ENCODE measurements at places on chromosomes 11 and 22.

DNA sequence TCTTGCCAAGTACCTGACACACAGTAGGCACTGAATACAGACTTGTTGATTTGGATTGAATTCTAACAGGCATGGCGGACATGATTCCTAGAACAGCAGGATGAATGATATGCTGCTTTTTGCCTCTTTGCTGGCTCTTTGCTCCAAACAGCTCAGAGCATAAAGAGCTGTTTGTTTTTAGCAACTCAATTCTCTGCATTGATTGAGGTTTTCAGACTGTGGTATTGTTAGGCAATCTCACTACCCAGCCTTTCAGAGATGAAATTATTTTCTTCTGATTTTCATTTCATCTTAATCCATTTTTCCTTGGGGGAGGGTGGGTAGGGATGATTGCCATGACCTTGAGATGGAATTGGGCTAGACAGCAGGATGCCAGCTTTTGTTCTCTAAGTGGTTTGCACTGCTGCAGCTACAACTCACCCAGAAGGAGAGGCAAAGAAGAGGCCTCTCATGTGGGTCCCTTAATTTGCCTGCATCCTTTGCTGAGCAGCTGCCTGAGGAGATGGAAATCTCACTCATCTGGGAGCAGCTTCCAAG lies 20.5 kb downstream of the COA4 start:
- H3K4me3 ChIP-seq, result no peak overlapping the region
- H3K27me3 ChIP-seq, result no peaks in the 10 kb centered on the region
- H3K27ac ChIP-seq, result no peak overlapping the region
- DNase-seq, result no peak
- H3K36me3 ChIP-seq, result peaks cover 9% of the 10 kb centered on the region
- H3K4me1 ChIP-seq, result no peaks in the 10 kb centered on the region

DNA sequence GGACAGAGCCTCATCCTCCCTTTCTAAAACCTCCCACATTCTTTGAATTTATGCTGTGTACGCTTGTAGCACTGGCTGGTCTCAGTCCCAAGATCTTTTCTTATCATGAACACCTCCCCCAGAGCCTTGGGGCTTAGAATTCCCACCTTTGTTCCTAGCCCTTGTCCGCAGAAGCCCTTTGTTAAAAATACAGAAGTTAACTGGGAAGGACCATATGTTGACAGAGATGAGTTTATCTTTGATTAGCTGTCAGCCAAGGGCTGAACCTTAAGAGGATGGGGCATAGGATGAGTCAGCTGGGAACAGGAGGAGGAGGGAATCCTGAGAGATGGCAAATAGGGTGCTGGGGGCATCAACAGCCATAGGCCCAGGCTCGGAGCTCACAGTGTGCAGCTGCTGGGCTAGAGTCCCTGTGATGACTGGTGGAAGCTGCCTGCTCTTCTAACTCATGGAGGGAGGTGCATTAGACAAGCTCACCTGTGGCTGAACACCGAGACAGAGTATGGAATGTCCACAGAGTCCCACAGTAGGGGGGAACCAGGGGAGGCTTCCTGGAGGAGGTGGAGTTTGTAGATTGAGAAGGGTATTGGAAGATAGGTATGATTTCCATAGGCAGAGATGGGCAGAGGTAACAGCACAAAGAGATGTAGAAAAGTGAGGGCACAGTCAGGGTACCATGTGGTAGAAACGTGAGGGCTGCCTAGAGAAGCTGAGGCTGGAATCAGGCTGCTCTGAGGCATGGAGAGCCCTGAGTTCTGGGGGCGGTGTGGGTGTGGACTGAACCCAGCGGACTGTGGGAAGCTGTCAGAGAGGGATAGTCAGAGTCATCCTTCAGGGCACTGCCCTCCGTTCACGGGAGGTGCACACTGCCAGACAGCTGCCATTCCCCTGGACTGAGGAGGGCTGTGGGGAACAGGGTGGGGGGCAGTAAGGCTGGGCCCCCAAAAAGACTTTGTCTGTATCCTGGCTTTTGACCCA lies 9.9 kb downstream of the MICAL2 start:
- DNase-seq, result no peak
- H3K27me3 ChIP-seq, result no peaks in the 10 kb centered on the region
- no peak overlapping the region for H3K4me3 ChIP-seq
- no peaks in the 10 kb centered on the region for H3K4me1 ChIP-seq
- no peaks in the 10 kb centered on the region for H3K36me3 ChIP-seq

- H3K27ac ChIP-seq, result no peak overlapping the region
- H3K4me3 ChIP-seq, result no peak overlapping the region
- DNase-seq, result no peak
- peaks cover 2% of the 10 kb centered on the region for H3K27me3 ChIP-seq
Measured at GRCh38 chr11:34254011-34254410, 103.8 kb downstream of the ABTB2 start.

DNA sequence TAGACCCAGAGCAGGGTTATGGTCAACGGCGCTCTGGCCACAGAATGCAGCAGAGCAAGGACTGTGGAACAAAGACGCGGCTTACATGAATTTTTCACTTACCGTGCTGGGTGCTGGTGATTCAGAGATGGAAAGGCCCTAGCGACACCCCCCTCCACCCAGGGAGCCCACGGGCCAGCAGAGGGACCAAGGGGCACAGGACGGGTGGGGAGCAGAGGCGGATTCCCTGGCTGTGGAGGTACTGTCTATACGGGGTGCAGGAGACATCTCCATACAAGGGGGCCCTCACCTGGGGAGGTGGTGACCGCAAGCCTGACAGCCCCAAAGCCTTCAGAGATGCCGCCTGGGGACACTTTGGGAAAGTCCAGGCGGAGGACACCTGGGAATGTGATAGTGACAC lies 1.1 kb upstream of the SEPTIN5 start:
- peaks cover 6% of the 10 kb centered on the region for H3K4me1 ChIP-seq
- no peak for DNase-seq
- no peak overlapping the region for H3K4me3 ChIP-seq
- H3K36me3 ChIP-seq, result no peaks in the 10 kb centered on the region
- H3K27me3 ChIP-seq, result peaks cover 6% of the 10 kb centered on the region

- no peaks in the 10 kb centered on the region for H3K27me3 ChIP-seq
- no peaks in the 10 kb centered on the region for H3K4me1 ChIP-seq
- no peak for DNase-seq
Measured at GRCh38 chr11:122214080-122214479, 98.1 kb upstream of the BLID start.

DNA sequence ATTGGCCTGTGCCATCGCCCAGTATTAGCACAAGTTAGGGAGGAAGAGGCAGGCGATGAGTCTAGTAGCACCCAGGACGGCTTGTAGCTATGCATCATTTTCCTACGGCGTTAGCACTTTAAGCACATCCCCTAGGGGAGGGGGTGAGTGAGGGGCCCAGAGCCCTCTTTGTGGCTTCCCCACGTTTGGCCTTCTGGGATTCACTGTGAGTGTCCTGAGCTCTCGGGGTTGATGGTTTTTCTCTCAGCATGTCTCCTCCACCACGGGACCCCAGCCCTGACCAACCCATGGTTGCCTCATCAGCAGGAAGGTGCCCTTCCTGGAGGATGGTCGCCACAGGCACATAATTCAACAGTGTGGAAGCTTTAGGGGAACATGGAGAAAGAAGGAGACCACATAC lies 4.3 kb downstream of the TMEM25 start:
- peaks cover 13% of the 10 kb centered on the region for H3K4me1 ChIP-seq
- no peaks in the 10 kb centered on the region for H3K36me3 ChIP-seq
- no peaks in the 10 kb centered on the region for H3K27me3 ChIP-seq
- H3K4me3 ChIP-seq, result no peak overlapping the region
- H3K27ac ChIP-seq, result no peak overlapping the region

DNA sequence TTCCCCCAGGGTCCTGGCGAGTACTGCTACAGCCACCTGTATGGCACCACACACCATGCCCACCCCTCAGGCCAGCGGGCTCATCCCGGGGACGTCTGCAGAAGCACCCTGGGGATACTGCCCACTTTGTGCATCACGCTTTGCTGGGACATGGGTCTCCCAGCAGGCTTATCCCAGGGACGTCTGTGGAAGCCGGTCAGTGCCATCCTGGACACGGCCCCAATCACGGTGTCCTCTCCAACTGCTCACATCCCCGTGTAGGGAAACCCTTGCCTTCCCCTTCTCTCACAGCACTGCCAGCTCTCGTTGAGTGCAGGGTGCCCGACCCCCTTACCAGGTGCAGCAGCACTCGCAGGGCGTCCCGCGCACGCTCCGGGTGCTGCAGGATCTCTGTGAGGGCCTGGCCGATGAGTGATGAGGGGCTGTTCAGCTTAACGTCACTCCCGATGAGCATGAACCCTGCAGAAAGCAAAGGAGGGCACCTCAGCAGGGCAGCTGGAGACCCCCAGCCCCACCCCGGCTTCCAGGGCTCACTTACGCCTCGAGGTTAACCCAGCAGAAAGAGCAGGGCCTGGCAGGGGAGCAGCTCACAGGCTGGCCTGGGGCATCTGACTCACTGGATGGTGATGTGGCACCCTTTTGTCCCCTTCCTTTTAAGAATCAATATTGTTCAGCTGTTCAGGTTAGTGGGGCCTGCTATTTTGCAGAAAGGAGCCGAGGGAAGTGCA lies 76.9 kb upstream of the PITPNB start:
- no peaks in the 10 kb centered on the region for H3K4me1 ChIP-seq
- H3K27me3 ChIP-seq, result no peaks in the 10 kb centered on the region
- no peak overlapping the region for H3K4me3 ChIP-seq
- no peaks in the 10 kb centered on the region for H3K36me3 ChIP-seq
- H3K27ac ChIP-seq, result no peak overlapping the region

DNA sequence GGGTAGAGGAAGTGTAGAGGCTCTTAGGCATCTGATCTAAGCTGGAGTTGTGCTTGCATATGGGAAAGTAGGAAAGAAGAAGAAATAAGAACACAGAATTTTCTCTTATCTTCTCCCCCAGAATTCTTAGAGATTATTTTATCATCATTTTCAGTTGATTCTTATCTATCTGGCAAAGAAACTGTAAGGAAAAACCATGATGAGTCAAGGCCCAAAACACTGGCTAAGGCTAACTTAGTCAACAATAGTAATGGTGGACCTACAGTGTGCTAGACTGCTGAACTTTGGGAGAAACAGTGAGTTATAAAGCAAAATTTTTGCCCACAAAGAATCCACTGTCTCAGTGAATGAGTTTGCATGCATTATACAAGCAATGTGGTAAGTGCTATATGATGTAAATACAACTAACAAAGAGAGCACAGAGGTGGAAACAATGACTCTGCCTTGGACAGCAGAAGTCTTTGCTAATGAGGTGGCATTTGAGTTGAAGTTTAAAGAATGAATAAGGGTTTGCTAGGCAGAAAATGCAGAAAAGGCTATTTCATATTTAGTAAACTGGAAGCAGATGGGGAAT lies 344.5 kb upstream of the PLET1 start:
- no peaks in the 10 kb centered on the region for H3K4me1 ChIP-seq
- no peak overlapping the region for H3K27ac ChIP-seq
- H3K36me3 ChIP-seq, result no peaks in the 10 kb centered on the region
- no peak for DNase-seq

DNA sequence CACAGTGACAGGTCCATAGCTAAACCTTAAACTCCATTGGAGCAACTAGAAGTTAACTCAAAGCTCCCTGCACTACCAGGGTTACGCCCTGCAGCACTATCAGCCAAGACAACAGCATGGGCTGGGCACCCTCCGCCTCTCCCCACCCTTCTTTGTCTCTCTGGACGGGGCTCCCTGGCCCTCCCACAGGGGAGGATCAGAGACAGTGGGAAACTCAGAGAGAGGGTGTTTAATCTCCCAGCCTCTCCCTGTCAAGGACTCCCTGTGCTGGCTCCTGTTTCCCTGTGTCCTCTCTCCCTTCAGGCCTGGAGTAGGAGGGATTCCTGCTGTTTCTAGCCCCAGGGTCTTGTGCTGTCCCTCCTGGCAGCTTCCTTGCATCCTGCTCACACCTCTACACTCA lies 56.9 kb upstream of the CSNK2A3 start:
- no peaks in the 10 kb centered on the region for H3K4me1 ChIP-seq
- no peak overlapping the region for H3K4me3 ChIP-seq
- peaks cover 2% of the 10 kb centered on the region for H3K27me3 ChIP-seq
- no peaks in the 10 kb centered on the region for H3K36me3 ChIP-seq
- DNase-seq, result no peak

GRCh38 chr11:44427432-44427831 lies 117.5 kb upstream of the ALX4 start:
- DNase-seq, result peak; percentile 2
- H3K4me3 ChIP-seq, result no peak overlapping the region
- peaks cover 4% of the 10 kb centered on the region for H3K27me3 ChIP-seq
- H3K27ac ChIP-seq, result no peak overlapping the region
- no peaks in the 10 kb centered on the region for H3K4me1 ChIP-seq
- H3K36me3 ChIP-seq, result no peaks in the 10 kb centered on the region

DNA sequence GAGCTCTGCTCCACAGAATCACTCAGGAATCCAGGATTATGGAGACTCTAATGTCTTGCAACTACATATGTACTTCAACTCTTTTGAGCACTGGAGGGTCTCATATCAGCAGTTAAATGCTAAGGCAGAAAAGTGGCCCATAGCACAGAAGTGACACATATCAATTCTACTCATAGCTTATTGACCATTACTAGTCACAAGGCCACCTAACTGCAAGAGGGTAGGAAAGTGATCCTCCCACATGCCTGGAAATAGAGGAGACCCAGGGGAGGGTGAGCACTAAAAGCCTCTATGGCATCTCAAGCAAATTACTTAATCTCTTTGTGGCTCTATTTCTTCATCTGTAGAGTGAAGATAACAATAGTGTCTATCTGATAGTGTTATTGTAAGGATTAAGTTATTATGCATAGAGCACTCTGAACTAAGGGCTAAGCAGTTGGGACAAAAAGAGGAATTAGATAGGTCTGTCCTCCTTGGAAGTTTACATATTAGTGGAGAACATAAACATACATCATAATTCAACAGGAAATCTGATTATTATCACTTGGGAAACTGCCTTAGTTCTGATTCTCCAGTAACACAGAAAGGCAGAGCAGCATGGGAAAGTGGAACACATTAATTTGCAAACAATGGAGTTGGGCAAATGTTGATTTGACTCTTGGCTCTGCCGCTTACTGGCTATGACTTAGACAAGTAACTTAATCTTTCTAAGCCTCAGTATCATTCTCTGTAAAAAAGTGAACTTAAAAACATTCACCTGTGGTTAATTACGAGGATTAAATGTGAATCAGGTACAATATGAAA lies 25.1 kb upstream of the USP47 start:
- no peak for DNase-seq
- H3K4me3 ChIP-seq, result no peak overlapping the region
- H3K4me1 ChIP-seq, result no peaks in the 10 kb centered on the region
- no peak overlapping the region for H3K27ac ChIP-seq
- H3K36me3 ChIP-seq, result no peaks in the 10 kb centered on the region

- H3K36me3 ChIP-seq, result no peaks in the 10 kb centered on the region
- DNase-seq, result no peak
- H3K4me1 ChIP-seq, result no peaks in the 10 kb centered on the region
- no peak overlapping the region for H3K27ac ChIP-seq
Measured at GRCh38 chr11:120399307-120399706, 63.1 kb downstream of the ARHGEF12 start.

DNA sequence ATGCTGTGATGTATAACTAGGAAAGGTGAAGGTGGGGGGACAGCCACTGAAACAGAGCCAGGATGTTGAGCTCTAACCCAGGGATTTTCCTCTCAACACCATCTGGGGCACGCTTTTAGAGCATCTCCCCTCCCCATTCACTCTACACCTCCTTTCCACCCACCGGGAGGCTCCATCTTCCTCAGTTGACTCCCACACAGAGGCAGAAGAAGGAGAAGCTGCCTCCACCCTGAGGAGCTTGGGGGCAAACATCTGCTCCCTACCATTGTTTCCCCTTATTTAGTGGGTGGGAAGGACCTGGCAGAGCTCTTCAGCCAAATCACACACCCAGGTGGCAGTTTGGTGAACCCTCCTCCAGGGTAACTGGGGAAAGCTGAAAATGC lies 50.0 kb upstream of the ADA2 start:
- no peak overlapping the region for H3K27ac ChIP-seq
- H3K4me3 ChIP-seq, result no peak overlapping the region
- DNase-seq, result no peak

- no peak overlapping the region for H3K4me3 ChIP-seq
- peaks cover 5% of the 10 kb centered on the region for H3K36me3 ChIP-seq
- H3K4me1 ChIP-seq, result no peaks in the 10 kb centered on the region
- no peak for DNase-seq
- H3K27me3 ChIP-seq, result no peaks in the 10 kb centered on the region
Measured at GRCh38 chr22:40782521-40782920, 36.6 kb downstream of the SLC25A17 start.

All from CD4-positive, CD25-positive, alpha-beta regulatory T cell (primary cell).